ENCODE measurements at places on chromosomes 3 and 15.

- no peak for DNase-seq
Measured at GRCh38 chr3:125556314-125556713, 36.3 kb upstream of the SNX4 start.

GRCh38 chr15:91021516-91022074 lies 799 bp downstream of the VPS33B start:
- DNase-seq, result no peak

DNA sequence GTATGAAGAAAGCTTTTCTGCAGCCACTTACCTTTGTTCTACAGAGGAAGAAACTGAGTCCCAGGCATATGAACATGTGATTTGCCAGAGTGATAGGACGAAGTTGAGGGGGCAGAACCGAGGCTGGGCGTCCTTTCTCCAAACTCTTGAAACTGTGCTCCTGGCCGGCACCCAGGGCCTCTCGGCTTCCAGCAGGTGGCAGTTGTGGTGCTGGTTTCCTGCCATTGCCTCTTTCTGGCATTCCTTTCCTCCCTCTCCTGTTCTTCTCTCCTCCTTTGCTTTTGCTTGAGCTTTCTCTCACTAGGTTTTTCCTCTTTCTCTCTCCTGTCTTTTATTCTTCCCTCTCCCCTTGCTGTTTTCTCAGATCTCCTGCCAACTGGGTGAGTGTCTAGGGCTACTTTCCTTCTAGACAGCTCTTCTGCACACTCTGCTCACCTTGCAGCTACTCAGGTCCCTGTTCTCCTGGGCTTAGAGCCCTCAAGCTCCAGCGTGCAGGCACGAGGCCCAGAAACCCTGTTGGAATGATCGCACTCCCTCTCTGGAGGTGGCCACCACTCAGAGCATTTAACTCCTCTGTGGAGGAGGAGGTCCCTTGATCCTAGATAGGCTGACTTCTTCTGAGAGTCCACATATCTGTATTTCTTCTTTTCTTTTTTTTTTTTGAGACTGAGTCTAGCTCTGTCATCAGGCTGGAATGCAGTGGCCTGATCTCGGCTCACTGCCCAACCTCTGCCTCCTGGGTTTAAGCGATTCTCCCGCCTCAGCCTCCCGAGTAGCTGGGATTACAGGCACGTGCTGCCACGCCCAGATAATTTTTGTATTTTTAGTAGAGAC lies 26.2 kb downstream of the TRAK1 start:
- DNase-seq, result no peak

GRCh38 chr3:20743553-20744321 lies 557.7 kb upstream of the SGO1 start:
- DNase-seq, result no peak

GRCh38 chr15:89623165-89623564 lies 32.1 kb downstream of the KIF7 start:
- DNase-seq, result no peak

- DNase-seq, result no peak
Measured at GRCh38 chr3:16427103-16427965, 86.2 kb downstream of the RFTN1 start.

DNA sequence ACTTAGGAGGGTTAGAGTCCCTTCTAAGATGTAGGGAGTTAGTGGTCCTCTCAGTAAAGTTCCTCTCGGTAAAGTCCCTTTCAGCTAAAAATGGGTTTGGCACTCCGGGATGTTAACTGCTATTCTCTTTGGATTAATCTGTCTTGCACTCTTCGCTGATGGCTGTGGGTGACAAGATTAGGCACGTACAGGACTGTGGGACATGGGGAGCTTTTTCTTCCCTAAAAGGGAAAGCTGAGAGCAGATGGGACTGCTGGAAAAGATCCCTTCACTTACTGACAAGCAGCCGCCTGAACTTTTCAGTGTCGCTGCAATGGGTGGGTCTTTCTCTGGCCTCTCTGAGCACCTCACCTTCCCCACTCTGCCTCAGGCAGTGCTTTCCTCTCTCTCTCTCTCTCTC lies 16.4 kb upstream of the HHATL start:
- DNase-seq, result no peak

GRCh38 chr15:68790242-68790575 lies 30.5 kb downstream of the ANP32A start:
- no peak for DNase-seq

DNA sequence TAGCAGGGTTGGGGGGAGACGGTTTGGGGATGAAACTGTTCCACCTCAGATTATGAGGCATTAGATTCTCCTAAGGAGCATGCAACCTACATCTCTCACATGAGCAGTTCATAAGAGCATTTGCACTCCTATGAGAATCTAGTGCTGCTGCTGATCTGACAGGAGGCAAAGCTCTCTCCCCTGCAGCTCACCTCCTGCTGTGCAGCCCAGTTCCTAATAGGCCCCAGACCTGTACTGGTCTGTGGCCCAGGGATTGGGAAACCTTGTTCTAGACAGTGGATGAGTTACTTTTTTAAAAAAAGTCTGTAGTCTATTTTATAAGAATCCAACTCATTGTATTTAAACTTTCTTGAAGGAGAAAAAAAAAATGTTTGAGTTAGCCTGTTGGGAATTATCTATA lies 100.0 kb downstream of the HHLA2 start:
- no peak for DNase-seq

DNA sequence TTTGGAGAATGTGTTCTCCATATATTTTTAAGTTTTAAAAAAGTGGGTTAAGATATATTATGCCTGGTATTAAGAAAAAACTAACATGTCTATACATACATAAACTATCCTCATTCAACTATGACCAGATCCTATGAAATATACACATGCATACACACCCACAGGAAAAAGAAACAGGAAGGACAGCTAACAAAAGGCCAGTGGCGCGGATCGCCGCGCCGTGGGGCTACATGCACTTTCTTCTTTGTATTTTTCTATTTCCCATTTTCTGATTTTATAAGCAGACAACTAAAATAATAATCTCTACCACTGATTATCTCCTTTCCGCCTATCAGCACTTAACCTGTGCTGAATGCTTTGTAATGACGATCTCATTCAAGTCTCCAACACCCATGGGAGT lies 160.1 kb downstream of the OR4M2 start:
- DNase-seq, result no peak
